Caudate nucleus (tissue), 63 donors: ENCODE measurements at places on chromosomes 5 and 9.

DNA sequence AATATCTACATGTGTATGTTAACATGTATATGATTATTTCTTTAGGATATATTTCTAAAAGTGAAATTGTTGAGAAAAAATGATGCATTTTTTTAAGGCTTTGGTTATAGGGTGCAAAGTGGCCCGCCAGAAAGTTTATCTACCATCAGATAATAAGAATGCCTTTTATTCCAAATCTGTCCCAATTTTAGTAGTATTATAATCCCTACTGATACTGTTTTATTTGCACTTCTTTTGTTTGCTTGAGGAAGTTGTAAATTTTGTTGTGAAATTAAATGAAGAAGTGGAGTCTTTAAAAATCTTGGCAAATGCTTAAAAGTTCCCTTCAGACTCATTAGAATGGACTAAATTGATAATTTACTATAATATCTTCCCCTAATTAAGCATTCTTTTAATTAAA is 73.0 kb downstream of the NIPBL start:
- no peak for DNase-seq

GRCh38 chr5:73751254-73751914 is 125.4 kb downstream of the ARHGEF28 start:
- DNase-seq = no peak

DNA sequence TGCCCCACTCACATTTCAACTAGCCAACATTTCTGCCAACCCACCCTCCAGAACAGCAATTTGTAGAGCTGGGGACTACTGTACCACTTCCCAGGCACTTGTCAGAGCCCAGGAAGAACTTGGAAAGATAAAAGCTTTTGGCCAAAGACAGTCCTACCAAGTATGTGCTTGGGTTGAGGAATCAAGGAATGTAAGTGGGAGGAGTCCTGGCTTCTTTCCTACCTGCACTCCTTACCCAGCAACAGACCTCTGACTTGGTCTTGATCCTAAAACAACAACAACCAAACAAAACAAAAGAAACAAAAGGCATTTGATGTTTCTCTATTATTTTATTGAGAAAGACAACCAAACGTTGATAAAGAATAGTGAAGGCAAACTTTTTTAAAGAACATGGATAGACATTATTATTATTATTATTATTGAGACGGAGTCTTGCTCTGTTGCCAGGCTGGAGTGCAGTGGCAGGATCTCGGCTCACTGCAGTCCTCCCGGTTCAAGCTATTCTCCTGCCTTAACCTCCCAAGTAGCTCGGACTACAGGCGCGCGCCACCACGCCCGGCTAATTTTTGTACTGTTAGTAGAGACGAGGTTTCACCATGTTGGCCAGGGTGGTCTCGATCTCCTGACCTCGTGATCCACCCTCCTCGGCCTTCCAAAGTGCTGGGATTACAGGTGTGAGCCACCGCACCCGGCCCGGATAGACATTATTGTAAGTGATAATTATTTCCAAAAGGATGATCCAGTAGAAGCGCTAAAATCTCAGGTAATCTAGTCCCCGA is 33.5 kb downstream of the ANXA2R start:
- DNase-seq = no peak

DNA sequence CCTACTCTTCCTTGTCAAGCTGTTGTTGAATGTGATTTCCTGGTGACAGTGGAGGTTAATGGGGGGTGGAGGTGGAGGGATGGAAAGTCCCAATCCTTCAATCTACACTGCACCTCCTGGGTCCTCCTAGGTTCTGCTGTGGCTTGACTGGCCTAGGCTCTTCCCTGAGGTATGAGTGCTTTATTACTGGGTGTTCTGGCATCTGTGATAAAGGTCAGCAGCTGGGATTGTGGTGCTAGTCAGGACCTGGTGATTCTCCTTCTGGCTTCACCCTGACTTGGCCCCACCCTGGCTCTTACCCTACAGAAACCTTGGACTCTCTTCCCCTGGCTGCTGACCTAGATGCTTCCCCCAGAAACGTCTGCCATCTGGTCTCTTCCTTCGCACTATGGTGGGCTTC is 194.3 kb downstream of the ARHGEF28 start:
- DNase-seq = no peak

GRCh38 chr9:78280982-78281668 is 15.8 kb upstream of the PSAT1 start:
- no peak for DNase-seq

DNA sequence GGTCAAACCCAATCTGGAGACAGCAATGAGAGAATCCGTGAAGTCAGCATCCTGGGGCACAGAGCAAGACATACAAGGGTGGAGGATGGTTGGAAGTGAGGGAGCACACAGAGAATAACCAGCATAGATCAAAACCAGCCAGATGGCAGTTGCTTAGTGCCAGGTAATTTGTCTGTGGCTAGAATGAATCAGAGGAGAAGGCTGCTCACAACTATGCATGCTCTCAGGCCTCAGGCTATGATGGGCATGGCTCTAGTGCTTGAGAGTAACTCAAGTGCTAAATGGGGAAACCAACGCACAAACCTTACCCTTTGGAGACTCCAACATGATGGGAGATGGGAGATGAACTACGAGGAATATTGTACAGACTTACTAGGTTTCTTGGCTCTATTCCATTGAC is 160.8 kb downstream of the DMRT2 start:
- DNase-seq = no peak

- DNase-seq = no peak
Observed at GRCh38 chr5:92836855-92837755, 743.9 kb downstream of the NR2F1-AS1 start.

DNA sequence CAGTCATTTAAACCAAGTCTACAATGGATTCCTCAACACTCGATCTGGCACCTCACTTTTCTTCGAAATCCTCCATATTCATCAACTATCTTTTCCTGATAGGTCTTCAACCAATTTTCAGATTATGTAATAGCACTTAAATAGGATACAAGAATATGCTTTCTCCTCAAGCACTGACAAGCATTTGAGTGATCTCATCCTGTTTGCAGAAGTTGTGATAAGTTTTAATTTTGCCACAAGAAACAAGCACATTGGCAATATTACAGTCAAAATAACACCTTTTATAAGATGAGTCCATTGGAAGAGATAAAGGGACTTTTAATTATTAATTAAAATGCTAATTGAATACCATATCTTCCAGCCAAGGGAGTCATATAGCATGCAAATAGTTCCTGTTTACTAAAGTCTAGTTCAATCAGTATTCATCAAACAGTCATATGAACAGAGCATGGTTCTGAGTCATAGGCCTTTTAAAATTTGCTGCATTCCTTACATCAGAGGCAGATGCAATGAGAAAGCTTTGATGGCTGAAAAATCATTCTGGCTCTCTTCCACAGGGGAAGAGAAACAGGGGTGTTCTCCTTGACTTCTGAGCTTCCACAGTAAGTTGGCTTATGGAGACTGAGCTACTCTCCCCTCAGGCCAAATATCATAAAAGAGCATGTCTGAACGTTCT is 32.7 kb upstream of the ZCCHC9 start:
- no peak for DNase-seq

- DNase-seq = no peak
Observed at GRCh38 chr5:104793755-104794080, 1231.1 kb upstream of the NUDT12 start.

- no peak for DNase-seq
Observed at GRCh38 chr9:4620057-4620765, 41.9 kb upstream of the PLPP6 start.

DNA sequence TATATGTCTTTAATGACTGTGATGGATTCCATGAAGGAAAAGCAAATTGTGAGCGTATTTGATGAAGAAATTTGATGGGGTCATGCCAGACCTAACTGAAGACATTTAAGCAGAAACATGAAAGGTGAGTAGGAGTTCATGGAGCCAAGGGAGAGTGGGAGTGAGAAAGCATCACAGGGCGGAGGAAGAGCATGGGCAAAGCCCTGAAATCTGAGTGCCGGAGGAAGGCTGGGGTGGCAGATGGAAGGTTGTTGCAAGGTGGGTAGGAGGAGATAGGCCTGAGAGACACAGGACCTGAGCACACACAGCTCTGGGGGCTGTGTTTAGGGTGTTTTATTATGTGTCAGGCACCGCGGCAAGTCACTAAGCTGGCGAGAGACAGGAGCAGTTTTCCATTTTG is 100.3 kb upstream of the SPOCK1 start:
- no peak for DNase-seq

DNA sequence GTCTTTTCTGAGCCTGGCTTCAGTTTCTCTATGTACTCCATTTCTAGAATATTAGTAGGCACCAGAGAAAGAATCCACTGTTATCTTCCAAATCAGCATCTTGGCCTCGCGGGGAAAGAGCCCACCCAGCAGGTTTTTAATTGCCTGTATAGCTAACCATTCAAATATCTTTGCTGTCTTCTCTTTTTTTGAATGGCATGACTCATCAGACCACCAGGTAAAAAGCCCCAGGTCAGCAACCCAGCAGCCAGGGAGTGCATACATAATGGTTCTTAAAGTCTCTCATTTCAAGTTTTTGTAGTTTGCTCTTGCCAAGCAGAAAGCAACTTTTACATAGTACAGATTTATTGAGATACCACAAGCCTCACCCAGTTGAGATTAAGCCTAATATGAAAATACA is 50.7 kb downstream of the TMEM167A start:
- DNase-seq = no peak

GRCh38 chr5:35230038-35230611 is at the start of gene PRLR:
PRLR (minus strand) TSS chr5:35230487; CDS start chr5:35089620, 140,867 bp downstream.
- no peak for DNase-seq

GRCh38 chr9:131999692-132000551 is 79.7 kb downstream of the MED27 start:
- DNase-seq = no peak

DNA sequence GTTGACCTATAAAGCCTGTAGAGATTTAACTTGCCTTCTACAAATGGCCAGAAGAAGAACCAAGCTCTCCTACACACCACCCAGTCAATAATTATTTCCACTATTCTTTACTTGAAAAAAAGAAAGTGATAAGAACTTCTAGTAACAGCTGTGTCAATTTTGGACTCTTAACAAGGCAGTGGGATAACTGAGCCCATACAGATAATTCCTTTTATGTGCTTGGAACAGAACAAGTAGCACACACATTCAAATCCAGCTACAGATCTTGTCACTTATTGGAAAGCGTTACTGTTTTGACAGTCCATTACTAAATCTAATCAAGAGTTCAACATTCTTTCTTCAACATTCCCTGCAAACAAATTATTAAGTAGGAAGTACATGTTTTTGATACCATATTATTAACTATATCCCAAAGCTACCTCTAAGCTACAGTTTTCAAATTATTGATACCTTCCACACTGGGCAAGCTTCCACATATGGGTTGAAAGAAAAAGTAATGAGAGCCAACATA is 6.3 kb downstream of the PTGER4 start:
- no peak for DNase-seq

- no peak for DNase-seq
Observed at GRCh38 chr9:17789316-17789715, 210.4 kb downstream of the SH3GL2 start.

DNA sequence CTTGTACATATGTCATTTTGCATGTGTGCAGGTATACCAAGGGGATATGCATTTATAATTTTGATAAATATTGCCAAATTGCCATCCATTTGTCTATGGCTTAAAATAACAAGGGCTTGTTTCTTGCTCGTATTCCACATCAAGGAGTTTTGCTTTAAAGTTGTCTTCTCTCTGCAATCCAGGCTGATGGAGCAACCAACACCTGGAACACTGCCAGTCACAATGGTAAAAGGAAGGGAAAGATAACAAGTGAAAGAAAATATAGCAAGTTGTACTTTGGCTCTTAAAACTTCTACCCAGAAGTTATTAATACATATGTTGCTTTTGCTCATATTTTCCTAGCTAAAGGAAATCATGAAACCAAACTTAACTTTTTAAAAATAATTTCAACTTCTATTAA is 156.9 kb downstream of the UNC13B start:
- no peak for DNase-seq

- DNase-seq = no peak
Observed at GRCh38 chr9:110926828-110927487, 111.3 kb downstream of the LPAR1 start.

DNA sequence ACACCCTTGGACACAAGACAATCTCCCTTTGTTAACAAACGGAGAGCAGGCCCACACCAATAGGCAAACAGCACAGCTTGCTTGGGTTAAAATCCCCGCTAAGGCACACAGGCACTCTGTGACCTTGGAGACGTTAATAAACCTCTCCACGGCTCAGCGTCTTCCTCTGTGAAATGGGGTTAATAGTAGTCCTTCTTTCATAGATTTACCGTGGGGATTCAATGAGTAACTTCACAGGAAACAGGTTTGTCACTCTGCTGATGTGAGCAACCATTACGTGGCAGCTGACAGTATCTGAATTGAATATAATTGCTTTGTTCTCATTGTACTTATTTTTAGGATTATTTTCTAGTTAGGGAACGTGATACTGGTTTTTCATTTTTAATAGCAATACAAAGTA is 65.2 kb upstream of the ADRA1B start:
- DNase-seq = no peak
